Foreskin keratinocyte (primary cell): ENCODE measurements at places on chromosomes 4 and X. TPM values are rescaled to one million over a fixed set of nuclear protein-coding genes. Genes with fewer than 3 reads are reported as not detected.

UGT2B17 gene
- total RNA-seq: not detected in 2 replicates

GPM6B gene
- total RNA-seq: 0.17 TPM in 1 of 2 replicates, not detected in the other

PRR32 gene
- not detected in 2 replicates for total RNA-seq

CSN1S1 gene
- not detected in 2 replicates for total RNA-seq

XPNPEP2 gene
- total RNA-seq: not detected in 2 replicates
